ENCODE measurements at places on chromosomes 12 and 14.

DNA sequence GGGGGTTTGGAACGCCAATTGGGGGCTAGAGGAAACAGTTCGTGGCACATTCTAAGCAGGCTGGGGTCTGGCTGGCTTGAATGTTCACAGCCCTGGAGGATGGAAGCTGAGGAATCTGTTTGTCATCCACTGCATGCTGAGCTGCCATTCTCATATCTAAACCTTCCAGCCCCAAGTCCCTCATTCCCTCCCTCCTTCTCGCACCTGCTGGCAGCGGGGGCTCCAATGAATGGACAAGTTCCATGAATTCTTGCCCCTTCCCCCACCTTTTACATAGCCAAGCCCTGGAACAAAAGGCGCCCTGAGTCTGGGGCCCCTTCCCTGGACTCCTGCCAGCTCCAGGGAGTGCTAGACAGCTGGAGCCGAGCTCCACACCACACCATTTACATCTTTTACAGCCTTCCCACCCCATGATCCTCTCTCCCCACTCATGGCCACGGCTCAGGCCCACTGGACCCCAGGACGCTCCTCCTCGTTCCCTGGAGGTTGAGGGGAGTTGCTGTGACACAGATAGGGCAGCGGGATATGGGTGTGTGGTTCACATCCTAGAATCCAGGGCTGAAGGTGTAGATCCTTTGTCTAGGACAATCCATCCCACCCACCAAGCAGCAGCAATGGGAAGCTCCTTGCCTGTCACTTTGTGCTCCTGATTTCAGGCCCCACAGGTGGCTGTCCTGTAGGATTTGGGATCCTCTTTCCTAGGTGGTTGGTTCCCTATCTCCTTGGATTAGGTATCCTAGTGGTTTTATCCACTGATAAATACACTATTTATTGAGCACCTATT is 21.7 kb upstream of the VRTN start:
- DNase-seq = no peak

- DNase-seq = no peak
Observed at GRCh38 chr12:29783773-29784666, at the start of gene TMTC1. TMTC1 (minus strand) TSS chr12:29783942; CDS start chr12:29783751, 191 bp downstream.

GRCh38 chr14:55965851-55966250 is 152.4 kb upstream of the PELI2 start:
- DNase-seq = no peak

DNA sequence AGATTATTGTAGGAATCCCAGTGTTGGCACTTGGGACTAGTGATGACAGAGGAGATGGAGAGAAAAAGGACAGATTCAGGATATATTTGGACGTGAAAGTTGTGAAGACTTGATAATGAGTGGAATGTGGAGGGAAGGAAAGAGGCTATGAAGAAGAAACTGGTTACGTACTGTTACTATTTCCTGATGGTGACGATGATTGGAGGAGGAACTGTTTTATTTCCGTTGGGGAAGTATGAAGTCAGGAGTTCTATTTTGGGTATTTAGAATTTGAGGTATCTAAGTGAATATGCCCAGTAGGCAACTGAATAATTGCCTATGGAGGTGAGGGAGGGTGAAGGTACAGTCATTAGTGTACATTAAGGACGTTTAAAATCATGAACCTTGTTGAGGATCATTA is 207.2 kb downstream of the TMTC2 start:
- DNase-seq = no peak

GRCh38 chr14:87883750-87884149 is 109.2 kb downstream of the GALC start:
- no peak for DNase-seq

DNA sequence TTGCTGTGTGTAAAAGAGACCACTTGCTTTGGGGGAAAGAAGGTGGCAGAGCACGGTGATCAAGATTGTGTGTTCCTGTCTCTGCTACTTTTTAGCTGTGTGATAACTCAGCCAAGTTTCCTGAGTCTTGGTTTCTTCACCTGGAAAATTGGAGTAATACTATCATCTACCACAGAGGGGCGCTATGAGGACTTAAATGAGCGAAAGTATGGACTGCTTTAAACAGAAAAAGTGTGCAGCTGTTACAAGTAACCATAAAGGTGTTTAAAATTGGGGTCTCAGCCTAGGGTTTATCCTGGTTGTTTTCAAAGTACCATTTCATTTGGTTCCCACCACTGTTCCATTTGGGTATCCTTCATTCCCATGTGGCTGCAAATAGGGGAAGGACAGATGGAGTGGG is 65.9 kb upstream of the WSCD2 start:
- DNase-seq = no peak

DNA sequence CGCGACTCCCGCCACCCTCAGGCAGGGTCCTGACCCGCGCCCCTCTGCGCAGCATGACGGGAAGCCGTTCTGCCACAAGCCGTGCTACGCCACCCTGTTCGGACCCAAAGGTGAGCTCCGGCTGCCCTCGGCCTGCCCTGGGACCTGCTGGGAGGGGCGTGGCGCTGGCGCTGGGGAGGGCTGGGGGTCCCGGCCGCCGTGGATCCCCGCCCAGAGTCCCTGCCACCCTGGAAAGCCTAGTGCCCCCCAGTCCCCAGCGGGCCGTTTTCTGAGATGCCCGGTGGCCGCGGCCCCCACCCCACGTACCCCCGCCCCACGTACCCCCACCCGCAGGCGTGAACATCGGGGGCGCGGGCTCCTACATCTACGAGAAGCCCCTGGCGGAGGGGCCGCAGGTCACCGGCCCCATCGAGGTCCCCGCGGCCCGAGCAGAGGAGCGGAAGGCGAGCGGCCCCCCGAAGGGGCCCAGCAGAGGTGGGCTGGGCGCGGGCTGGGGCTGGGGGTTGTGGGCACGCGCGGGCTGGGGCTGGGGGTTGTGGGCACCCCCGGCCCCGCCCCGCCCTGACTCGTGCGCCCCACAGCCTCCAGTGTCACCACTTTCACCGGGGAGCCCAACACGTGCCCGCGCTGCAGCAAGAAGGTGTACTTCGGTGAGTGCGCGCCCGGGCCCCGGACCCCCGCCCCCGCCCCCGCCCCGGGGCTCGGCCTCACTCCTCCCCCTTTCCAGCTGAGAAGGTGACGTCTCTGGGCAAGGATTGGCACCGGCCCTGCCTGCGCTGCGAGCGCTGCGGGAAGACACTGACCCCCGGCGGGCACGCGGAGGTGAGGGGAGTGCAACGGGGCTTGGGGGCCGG is 4.0 kb downstream of the CRIP2 start:
- no peak for DNase-seq

DNA sequence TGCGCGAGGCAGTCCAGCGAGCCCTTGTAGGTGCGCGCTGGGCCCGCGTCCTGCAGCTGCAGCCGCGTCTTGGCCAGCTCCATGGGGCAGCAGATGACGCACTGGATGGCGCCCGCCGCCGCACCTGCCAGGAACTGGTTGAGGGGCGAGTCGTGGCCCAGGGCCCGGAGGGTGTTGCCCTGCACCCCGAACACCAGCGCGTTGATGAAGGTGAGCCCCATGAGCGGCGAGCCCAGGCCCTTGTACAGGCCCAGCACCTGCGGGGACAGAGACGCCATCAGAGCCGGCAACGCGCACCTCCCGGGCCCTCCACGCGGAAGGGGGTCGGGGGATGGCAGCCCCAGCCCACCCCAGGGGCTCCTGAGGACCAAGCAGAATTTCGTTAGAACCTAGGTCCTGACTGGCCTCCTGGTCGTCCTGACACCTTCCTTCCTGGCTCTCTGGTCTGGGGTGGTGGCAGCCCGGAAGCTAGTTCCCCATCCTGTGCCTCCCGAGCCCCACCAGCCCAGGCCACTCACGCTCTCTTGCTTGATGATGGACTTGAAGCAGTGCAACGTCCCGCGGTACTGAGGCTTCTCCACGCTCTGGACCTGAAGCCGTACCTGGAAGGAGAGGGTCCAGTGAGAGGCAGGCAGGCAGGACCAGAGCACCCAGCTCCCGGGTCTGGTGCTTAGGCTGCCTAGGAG is 13.3 kb downstream of the SLC25A29 start:
- DNase-seq = no peak

DNA sequence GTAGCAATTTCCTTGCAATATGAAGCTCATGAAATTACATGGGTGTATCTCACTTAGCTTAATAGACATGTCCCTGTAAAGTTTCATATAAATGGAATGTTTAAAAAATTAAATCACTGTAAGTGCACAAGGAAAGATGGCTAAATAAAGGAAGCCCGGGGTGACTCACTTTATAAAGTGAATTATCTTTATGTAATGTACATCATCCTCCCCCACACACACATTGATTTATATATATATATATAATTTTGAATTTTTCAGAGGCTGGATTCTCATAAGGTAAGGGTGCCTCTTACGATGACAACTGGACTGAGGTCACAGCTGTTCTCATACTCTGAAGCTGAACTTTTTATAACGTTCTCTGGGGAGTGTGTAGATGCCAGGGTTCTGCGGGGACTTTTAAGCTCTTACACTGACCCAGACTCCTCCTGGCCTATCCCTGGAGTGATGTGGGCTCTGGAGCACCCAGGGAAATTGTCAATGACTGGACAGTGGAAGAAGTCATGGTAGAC is 108.7 kb upstream of the HIF1A start:
- no peak for DNase-seq

DNA sequence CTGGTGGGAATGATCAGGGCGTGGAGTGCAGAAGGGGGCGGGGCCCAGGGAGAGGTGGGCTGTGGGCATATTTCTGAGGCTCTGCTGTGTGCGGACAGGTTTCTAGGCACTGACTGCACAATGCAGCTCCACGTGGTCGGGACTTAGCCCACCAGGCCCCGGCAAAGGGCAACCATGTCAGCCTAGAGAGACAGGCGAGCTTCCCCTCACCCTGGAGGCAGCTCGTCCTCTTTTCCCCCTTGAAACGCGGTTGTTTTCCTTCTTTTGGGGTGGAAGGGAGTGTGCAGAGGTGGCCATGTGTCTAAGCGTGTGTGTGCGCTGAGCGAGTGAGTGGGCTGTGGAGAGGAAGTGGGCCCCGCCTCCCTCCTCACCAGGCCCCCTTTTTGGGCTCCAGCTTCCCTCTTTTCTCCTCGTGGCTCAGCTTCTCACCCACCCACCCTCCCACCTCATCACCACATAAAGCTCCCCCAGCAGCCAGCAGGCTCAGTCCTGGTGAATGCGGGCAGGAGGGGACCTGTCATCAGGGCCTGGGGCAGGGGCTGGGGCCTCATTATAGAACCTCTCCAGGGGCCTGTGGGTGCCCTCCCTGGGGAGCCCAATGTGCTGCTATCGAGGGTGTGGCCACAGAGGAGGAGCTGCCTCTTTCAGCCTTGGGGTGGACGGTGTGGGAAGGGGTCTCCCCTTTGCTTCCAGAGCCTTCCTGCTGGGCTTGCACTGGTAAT is 22.0 kb downstream of the LRTM2 start:
- DNase-seq = no peak

GRCh38 chr14:85040046-85040685 is 489.8 kb upstream of the FLRT2 start:
- DNase-seq = no peak

GRCh38 chr12:127273626-127274025 is 993.3 kb upstream of the TMEM132C start:
- no peak for DNase-seq

- DNase-seq = no peak
Observed at GRCh38 chr14:24310646-24311604, at the start of gene LTB4R. LTB4R (plus strand) TSS chr14:24311502; CDS start chr14:24315652, 4,150 bp downstream.

DNA sequence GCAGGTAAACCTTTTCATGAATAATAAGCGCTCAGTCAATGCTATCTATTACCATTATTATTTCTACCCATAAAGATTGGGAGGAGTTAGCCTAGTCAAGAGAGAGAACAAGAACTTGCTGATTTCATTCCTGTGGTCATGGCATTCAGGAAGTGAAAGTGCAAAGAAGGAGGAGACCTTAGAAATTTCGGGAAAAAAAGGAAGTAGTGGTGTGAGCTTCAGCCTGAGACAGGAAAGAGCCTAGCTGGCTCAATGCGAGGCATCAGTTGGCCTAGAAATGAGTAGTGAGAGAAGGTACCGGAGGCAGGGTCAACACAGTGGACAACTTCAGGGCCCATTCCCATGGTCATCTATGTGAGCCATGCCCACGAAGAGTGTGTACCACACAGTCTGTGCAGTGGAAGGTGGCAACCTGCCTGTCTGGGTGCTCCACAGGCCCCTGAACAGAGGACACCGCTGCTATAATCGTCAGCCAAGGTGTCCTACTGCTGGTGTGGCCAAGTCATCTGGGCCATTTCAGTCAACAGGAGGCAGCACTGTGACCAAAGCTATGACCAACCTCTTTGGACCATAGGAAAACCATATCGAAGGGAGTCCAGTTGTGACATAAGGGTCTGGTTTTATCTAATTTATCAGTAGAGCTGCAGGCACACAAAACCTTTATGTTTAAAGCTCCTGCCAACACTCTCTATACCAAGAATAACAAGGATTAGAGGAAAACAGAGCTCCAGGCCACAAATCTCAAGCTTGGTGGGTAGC is 16.2 kb upstream of the STON2 start:
- no peak for DNase-seq

DNA sequence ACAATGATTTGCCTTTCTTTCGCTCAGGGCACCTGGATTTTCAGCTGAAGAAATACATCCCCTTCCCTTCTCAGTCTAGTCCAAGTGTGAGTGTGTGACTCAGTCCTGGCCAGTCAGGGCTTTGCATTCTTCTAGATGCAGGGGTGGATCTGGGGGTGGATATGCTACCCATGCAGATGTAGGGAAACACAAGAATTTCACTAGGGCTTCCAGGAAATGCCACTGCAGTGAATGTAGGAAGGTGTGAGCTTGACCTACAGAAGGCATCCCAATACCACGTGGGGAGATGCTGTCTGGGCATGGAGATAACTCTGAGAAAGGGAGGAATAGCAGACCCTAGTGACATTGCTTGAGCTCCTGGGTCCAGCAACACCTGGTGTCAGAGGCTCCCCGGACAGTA is 404.2 kb downstream of the GLT1D1 start:
- no peak for DNase-seq

- DNase-seq = no peak
Observed at GRCh38 chr12:125089083-125089482, 23.8 kb downstream of the AACS start.

- DNase-seq = no peak
Observed at GRCh38 chr12:6542209-6543009, 8.1 kb downstream of the GAPDH start.

- no peak for DNase-seq
Observed at GRCh38 chr12:47903927-47904712, 674 bp downstream of the VDR start.

- no peak for DNase-seq
Observed at GRCh38 chr12:51788876-51789275, 59.6 kb downstream of the FIGNL2 start.

- no peak for DNase-seq
Observed at GRCh38 chr14:99073431-99073830, 198.6 kb downstream of the BCL11B start.

- DNase-seq = no peak
Observed at GRCh38 chr12:132202929-132203721, 58.9 kb downstream of the NOC4L start.

GRCh38 chr12:118633071-118633470 is 256.7 kb downstream of the SUDS3 start:
- DNase-seq = no peak

- no peak for DNase-seq
Observed at GRCh38 chr12:89673603-89674002, 35.0 kb downstream of the ATP2B1 start.

DNA sequence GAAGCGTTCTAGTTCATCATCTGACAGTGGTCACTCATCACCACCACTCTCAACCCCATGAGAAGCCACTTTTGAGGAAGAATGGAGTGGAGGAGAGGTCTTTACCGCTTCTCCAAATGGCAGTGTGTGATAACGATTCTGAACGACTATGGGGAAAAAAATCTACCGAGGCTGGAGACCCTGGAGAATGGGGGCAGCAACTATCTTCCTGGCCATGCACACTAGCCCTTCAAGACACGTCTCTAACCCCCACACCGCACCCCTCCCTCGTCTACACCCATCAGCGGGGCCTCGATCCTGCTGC is 365 bp downstream of the ING4 start:
- no peak for DNase-seq

- no peak for DNase-seq
Observed at GRCh38 chr12:132717011-132717410, 6.4 kb downstream of the PGAM5 start.

- no peak for DNase-seq
Observed at GRCh38 chr12:93090731-93091172, 161.7 kb upstream of the EEA1 start.
